ENCODE measurements at places on chromosomes 3 and 15. TPM values are rescaled to one million over a fixed set of nuclear protein-coding genes. Genes with fewer than 3 reads are reported as not detected.

VEPH1 gene
- total RNA-seq = 14.3 TPM

RBM6 gene
- 73.8 TPM for total RNA-seq

LXN gene
- total RNA-seq = 3.2 TPM

IMPDH2 gene
- 98.1 TPM for total RNA-seq

HIGD2B gene
- not detected for total RNA-seq

SEMA3F gene
- total RNA-seq = 8.9 TPM

PLSCR5 gene
- 0.25 TPM for total RNA-seq

EFHB gene
- total RNA-seq = 4.2 TPM

CNTN4 gene
- 70.6 TPM for total RNA-seq

CTXND1 gene
- total RNA-seq = 0.74 TPM

CLSTN2 gene
- 18.4 TPM for total RNA-seq

RTF1 gene
- 54.6 TPM for total RNA-seq

PIK3CB gene
- total RNA-seq = 38.1 TPM

IP6K1 gene
- total RNA-seq = 62.9 TPM

CADPS gene
- total RNA-seq = 202 TPM

ALAS1 gene
- 29.0 TPM for total RNA-seq

ARL14 gene
- total RNA-seq = not detected

CACNA2D3 gene
- total RNA-seq = 23.4 TPM

RUBCN gene
- 28.0 TPM for total RNA-seq

ITGA11 gene
- 1.5 TPM for total RNA-seq

CCDC191 gene
- total RNA-seq = 3.4 TPM

THAP10 gene
- 3.9 TPM for total RNA-seq

Measured in temporal lobe (tissue), 4 donors.